ENCODE measurements at places on chromosomes 2 and 18.
A peak's percentile ranks its signal among the peaks of the same experiment; 100 is the strongest.

- DNase-seq = no peak
Measured at GRCh38 chr2:136137982-136138381, 20.0 kb upstream of the CXCR4 start.

GRCh38 chr2:179805001-179805400 is 56.4 kb downstream of the ZNF385B start:
- no peak for DNase-seq

DNA sequence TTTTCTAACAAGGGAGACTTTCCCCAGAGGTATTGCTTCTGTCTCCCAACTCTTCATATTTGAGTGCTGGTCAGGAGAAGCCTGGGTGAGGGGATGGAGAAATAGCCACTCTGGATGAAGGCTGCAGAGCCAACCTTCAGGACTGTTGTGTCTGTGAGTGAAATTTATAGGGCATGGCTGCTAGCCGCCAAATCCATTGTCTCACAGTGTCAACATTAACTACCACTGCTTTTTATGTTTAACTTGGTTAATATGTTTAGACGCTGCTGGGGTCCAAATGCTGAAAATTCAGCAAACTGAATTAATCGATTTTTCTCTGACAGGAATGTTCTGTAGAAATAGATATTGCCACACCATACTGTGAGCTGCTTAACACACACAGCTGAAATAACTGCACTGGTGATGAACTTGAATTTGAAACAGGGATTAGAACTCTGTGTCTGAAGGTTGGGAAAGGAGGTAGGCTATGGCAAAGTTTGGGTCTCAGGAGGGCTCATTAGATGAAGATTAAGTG is 281.0 kb downstream of the DCC start:
- DNase-seq = no peak

- DNase-seq = no peak
Measured at GRCh38 chr2:11945139-11946126, 199.0 kb downstream of the LPIN1 start.

- peak; percentile 18 for DNase-seq
Measured at GRCh38 chr2:12265646-12266045, 451.1 kb upstream of the TRIB2 start.

GRCh38 chr2:30968660-30969397 is 161.6 kb upstream of the CAPN13 start:
- DNase-seq = no peak

DNA sequence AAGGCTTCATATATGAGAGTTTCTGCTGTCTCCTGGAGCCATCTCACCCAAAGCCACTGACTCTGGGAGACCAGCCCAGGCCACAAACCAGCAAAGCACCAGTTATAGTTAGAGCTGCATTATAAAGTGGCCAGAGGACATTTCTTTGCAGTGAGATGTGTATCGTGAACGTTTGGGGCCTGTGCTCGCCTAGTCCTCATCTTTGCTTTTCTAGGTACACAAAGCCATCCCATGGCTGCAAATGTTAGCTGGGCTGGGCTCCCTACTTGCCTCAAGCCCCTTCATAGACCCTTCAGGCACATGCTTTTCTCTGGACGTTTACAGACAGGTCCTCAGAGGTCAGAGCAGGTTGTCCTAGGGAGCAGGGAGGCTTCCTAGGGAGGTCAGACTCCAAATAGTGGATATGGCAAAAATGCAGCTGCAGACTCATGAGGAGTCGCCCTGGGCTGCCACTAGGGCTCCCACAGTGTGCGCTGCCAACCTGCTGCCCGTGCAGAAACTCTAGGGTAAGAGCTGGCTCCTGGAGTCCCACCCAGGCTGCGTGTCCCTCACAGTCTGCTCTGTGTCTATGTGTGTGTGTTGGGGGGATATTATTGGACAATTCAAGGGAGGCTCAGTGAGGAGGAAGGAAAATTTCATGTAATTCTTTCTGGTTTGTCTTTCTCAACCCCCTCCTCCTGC is 141.0 kb downstream of the RPIA start:
- no peak for DNase-seq

Data from IMR-90 (cell line).